ENCODE measurements at places on chromosomes 1 and 21.

DNA sequence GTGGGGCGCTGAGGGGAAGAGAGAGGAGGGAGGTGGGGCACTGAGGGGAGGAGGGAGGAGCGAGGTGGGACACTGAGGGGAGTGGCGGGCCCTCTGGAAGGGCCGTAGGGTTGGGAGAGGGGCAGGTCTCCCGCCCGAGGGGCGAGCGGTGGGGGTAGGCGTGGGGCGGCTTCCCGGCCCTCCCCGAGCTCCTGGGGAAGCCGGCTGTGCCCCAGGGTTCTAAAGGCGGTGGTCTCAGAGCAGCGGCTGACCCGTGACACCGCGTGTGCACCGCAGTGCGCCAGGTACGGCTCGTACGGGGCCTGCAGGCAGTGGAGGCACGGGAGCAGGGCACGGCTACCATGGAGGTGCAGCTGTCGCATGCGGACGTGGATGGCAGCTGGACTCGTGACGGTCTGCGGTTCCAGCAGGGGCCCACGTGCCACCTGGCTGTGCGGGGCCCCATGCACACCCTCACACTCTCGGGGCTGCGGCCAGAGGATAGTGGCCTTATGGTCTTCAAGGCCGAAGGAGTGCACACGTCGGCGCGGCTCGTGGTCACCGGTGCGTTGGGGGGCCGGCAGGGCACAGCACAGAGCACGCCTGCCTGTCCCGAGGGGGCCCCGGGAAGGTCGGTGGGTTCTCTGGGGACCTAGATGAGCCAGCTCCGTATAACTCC lies 68.5 kb downstream of the OBSCN start:
- no peak for DNase-seq

- no peak for DNase-seq
Measured at GRCh38 chr1:44842486-44842861, 579 bp downstream of the PTCH2 start.

DNA sequence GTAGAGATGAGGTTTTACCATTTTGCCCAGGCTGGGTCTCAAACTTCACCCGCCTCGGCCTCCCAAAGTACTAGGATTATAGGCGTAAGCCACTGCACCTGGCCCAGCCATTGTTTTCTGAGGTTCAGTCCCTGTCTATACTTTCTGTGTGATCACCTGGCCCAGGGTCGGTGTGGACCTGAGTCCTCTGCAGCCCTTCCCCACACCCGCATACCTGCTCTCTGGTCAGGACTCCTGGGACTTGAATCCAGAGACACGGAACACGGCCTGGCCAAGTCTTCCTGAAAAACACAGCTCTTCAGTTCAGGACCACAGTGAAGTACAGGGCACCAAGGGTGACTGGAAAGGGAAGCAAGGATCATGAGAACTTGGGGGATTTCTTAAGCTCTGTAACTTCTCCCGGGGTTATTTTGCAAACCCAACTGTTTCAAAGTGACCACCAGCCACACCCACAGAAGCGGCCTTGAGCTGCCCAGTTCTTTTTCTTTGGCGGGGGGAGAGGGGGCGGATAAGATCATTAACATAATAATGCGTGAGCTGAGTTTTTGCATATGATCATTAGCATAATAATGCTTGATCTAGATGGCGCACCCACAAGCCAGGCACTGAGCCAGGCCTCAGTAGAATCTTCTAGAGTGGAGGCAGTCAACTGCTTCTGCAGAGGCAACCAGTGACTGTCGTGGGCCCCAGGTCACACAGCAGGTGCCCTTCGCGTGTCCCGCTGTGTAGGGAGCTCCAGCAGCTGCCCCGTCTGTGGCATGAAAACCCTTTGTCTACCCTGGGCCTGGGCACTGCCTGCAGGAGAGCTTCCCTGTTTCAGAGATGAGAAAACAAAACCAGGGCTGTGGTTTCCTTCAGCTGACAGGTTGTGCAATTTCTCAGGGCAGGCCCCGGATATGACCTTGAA lies 1.7 kb upstream of the NADK start:
- peak; percentile 67 for DNase-seq

DNA sequence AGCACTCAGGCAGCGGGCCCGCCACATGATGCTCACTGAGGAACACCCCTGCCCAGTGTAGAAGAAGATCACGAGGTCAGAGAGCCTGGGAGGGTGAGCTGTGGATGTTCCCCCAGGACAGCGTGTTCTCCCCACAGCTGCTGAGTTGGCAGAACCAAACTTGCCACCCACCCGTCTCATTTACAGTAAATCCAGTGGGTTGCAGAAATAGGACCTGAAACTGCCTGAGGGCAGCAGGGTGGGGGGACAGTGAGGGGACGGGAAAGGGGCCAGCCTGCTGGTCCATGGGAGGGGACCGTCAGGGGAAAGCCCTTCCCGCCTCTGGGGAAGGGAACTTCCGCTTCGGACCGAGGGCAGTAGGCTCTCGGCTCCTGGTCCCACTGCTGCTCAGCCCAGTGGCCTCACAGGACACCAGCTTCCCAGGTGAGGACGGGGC lies at the start of gene C1QB:
C1QB (plus strand) TSS at position 356 of the 436 bp plus-strand sequence. CDS start 6,227 bp downstream, outside the sequence.
- no peak for DNase-seq

GRCh38 chr1:246680696-246681130 lies 43.5 kb upstream of the SCCPDH start:
- DNase-seq: no peak

DNA sequence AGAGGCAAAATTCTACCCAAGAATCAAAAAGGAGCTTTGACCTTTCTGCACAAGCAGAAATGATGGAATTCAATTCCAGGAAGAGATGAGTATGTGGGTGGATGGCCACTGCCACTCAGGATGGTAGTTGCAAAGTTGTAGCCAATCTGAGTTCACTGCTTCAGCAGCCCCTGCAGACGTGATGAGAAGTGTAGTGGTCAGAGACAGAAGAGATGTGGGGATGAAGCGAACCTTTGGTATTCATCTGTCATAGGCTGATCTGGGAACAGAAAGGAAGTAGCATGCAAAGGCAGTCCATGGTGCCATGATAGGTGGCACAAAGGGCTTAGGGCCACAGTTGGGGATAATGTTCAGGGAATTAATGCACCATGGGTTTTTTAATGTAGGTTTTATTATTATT lies 81.1 kb upstream of the PGBD5 start:
- DNase-seq: no peak

- no peak for DNase-seq
Measured at GRCh38 chr1:241990040-241990439, 8.9 kb downstream of the MAP1LC3C start.

DNA sequence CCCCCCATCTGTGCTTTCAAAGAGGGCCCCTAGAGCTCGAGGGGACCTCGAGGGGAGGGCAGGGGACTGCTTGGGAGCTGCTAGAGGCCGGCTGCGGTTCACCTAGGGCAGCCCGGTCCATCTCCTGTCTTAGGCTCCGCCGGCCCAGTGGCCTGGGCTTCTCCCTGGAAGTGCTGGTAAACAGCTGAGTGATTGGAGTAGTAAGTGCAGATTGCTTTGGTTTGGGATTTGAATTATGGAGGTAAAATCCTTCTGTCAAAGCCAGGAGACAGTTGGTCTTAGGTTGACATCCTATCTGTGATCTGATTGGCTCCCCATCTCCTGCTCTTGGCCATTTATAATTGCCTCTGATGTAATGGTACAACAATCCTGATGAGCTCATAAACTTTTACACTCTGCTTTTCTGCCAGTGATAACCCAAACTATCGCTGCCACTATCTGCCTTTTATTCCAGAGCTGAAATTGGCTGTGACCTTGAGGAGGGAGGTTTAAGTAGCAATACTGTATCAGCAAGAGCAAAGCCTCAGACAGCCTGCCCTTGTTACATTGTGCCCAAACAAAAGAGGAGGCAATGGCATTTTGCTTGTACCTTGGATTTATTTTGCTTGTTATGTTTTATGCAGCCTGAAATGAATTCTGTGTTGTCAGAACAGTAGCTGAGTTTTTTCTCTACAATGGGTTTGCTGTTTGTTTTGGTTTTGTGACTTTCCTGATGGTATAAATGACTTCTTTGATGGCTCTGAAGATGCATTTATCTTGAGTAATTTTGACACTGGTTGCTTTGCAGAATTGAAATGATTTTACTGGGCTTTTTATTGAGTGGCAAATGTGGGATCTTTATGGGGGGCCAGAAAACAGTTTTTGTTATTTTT lies 2.4 kb downstream of the ARID1A start:
- peak; percentile 53 for DNase-seq

GRCh38 chr1:201418461-201418860 lies 3.1 kb downstream of the TNNI1 start:
- DNase-seq: no peak
